ENCODE measurements at places on chromosomes 7 and 10.

DNA sequence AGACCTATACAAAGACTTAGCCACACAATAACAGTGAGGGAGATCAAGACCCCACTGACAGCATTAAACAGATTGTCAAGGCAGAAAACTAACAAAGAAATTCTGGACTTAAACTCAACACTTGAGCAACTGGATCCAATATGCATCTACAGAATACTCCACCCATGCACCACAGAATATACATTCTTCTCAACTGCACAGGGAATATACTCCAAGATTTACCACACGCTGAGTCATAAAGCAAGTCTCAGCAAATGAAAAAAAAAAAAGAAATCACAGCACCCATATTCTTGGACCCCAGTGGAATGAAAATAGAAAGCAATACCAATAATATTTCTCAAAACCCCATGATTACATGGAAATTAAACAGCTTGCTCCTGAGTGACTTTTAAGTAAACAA, 680.2 kb downstream of the PCDH15 start:
- DNase-seq, result no peak

GRCh38 chr7:131905471-131905973, 349.1 kb upstream of the PODXL start:
- DNase-seq, result no peak

DNA sequence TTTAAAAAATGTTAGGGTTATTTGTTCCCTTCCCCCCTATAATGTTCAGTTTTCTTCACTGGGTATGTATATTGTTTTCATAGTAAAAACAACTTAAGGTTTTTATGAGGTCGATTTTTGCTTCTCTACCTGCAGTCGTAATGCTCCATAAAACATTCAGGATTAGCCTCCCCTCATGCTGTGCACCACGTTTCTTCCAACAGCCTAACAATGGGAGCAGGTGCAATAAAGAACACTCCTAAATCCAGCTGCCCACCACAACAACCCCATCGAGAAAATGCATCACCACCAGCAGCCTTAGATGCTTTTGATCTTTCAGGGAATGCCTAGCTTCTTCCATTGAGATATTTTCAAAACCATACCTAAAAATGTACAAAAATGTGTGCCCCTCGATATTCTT, 111.1 kb downstream of the ADAM12 start:
- DNase-seq, result no peak

DNA sequence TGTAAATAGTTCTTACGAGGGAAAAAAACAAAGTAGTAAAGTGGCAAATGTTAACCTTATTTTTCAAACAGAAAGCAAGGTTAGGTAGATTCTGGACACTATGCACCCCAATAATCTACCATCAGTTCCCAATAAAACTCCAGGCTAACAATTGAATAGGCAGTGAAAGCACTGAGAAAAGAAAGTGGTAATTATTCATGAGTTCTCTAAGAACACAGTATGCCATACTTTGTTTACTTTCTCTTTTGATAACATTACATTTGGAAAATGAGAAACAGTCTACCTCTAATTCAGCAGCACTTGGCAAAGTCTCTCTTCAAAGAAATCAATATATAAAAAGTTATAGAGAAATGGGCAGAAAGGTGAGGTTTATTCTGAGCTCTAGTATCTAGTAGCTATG, 18.4 kb downstream of the TM9SF3 start:
- DNase-seq, result no peak

- DNase-seq, result no peak
These were observed 3.3 kb upstream of the OPN4 start for GRCh38 chr10:86651021-86651471.

DNA sequence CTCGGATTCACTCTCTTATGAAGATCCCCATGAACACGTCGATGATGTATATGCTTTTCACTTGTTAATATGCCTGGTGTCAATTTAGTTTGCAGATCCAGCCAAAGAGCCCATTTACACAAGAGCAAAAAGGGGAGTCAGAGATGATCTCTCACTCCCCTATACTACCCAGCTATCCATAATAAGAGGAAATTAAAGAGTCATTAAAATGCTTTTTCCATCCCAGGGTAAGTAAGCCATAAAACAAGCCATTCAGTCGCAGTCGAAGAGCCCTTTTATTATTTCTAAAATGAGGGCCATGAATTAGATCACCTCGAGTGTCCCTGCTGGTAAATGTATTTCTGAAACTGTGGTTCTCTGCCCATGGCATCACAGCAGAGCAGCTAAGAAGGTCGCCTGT, 41.2 kb downstream of the CHCHD3 start:
- DNase-seq, result no peak

- DNase-seq, result no peak
These were observed 1.2 kb upstream of the TFR2 start for GRCh38 chr7:100642534-100642907.

GRCh38 chr10:94027197-94027596, 33.5 kb downstream of the PLCE1 start:
- no peak for DNase-seq

- no peak for DNase-seq
These were observed 5.2 kb downstream of the CCNY start for GRCh38 chr10:35341521-35341920.

DNA sequence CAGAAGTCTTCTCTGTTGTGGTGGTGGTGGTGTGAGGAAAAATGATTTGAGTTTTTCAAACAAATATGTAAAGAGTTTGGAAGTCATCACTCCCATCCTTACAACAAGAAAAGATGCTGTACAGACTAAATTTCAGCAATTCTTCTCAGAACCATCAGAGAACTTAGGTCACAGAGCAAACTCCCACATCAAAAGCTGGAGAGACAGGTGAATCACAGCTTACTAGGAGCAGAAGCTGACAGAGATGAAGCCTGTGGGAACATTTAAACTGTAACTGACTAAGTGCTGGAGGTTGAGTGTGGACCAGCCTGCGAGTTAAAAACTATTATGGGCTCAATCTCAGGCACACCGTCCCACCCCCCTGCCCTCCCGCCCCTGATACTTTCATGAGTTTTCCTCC, 97.3 kb downstream of the AKR1D1 start:
- DNase-seq, result no peak

GRCh38 chr7:18208921-18209320, 181.3 kb upstream of the PRPS1L1 start:
- no peak for DNase-seq

- DNase-seq, result no peak
These were observed 193.7 kb downstream of the RNLS start for GRCh38 chr10:88389456-88389855.

DNA sequence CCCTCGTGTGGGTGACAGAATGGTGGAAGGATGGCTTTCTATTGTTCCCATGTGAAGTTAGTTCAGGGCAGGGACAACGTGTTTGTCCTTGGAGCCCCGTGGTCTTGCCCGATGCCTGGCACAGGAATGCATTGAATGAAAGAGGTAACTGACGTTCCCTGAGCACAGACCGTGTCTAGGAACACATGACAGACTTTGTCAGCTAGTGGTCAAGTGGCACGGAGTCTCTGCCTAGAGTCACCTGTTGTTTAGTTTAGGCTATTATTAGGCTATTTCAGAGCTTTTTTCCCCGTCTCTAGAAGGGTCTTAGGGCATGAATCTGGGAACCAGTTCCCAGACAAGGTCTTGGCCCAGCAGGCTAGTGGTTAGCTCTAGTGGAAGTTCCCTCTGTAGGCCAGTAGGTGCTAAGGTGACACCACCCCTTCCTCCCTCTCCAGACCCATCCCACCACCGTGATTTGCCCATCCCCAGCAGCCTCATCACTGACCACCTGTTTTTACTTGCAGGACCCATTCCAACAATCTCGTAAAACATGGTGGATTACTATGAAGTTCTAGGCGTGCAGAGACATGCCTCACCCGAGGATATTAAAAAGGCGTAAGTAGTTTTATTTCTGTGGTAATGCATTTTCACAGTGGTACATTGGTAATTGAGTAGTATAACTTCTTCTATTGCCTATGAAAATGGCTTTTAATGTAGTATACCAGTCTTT, 21.4 kb downstream of the DNAJB6 start:
- DNase-seq, result no peak

DNA sequence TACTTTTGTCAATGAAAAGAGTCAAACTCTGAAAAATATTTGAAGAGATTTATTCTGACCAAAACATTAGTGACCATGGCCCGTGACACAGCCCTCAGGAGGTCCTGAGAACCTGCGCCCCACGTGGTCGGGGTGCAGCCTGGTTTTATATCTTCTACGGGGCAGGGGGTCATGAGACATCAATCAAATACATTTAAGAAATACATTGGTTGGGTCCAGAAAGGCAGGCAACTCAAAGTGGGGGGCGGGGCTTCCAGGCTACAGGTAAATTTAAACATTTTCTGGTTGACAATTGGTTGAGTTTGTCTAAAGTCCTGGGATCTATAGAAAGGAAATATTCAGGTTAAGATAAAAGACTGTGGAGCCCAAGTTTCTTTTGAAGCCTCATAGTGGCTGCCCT, 34.8 kb upstream of the BNIP3 start:
- no peak for DNase-seq

GRCh38 chr10:93039110-93039509, 21.5 kb upstream of the CYP26C1 start:
- DNase-seq, result no peak

GRCh38 chr10:131021969-131022368, 289.6 kb downstream of the TCERG1L start:
- DNase-seq, result no peak

DNA sequence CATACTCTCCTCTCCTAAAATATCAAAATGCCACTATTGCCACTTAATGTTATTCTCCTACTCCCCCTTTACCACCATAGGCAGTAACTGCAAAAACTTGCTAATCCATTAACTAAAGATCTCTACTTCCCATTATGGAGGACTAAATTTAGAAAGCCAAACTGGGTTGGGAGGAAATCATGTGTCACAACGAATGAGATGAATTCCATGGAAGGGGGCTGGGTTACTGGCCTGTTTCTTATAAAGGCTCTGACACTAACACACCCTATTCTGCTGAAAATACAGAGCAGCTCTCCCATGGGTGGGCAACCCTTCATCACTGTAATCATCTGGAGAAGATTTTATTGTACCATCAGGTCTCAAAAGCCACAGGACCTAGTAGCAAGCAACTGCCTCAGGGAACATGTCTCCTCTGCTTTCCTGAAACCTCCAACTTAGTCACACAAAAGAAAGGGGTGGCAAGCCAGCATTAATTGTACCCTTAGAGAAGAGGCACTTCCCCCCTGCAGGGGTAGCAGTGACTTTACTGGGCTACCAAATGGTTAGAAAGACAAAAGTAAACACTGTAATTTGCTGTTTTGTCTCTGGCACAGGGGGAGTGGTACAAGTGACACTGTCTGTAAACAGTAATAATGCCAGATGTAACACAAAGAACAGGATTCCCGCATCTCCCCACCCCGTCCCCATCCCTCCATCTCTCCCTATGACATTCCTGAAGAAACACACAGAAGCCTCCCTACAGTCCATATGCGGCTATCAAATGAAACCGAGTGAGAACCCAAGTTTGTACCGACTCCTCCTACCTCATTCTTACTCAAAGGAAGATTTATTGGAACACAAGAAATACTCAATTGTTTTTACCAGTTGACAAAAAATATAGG, 81.6 kb downstream of the ARMH3 start:
- no peak for DNase-seq

- DNase-seq, result no peak
These were observed 3.1 kb downstream of the PLAU start for GRCh38 chr10:73914036-73914435.

GRCh38 chr10:88195841-88196240, 332.4 kb downstream of the PTEN start:
- no peak for DNase-seq

DNA sequence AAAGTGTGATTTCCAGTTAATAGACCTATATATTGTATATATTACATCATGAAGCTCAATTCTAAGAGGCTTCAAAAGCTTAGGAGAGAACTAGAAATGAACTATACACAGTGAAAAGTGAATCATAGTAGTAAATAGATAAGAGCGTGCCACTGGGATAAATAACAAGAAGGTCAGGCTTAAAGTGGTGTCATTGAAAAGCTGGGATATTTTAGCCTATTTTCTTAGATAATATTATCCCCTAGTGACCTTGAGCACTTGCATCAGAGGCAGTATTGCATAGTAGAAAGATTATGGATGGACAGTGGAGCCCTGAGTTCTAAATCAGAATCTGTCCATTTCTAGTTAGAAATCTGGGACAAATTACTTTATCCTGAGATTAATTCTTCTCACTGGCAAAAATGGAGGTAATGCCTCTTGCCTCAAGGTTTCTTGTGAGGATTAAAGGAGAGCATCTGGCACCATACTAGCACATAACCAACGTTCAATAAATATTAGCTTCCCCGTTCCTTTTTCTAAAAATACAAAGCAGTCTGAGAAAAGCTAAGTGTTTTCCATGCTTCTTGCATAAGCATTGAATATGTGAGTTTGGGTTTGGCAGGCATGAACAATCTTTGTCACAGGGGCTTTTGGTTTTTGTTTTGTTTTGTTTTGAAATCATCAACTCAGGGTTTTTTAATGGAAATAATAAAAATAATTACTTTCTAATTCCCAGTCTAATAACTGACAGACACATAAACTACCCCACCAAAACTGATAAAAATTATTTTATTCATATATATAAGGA, 27.3 kb upstream of the MACC1 start:
- DNase-seq, result no peak

- DNase-seq, result no peak
These were observed 88.6 kb downstream of the SEC23IP start for GRCh38 chr10:119980956-119981750.

DNA sequence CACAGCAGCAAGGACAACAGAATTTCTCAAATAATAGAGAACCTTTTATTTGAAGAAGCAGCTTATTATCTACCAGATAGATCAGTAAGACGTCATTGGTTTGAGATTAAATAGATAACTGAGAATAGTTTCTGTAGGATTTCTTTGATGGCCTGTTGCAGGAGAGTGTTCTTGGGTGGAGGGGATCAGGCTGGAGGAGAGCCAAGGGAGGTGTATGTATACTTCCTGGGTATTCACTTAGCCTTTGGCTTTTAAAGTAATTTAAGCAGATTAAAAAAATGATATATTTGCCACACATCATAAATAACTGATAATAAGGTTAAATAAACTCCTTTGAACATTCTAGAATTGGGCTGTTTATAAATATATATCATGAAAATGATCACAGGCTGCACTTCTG, 486.1 kb upstream of the IGFBP3 start:
- no peak for DNase-seq

DNA sequence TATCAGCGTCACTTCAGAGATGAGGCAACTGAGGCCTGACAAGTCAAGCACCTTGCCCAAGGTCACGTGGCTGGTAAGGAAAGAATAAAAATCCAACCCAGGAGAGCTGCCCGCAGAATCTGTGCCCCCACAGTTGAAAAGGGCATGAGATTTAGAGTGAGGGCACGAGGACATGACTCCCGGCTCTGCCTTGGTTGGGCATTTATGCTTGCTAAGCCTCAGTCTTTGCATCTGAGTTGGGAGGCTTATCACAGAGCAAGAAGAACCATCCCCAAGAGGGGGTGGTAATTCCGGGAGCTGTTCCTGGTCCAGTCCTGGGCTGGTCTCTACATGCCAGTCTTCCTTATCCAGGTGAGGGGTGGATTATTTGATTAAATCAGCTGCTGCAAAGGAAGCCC, 37.3 kb downstream of the PLPP4 start:
- no peak for DNase-seq

- no peak for DNase-seq
These were observed 194.3 kb downstream of the TPK1 start for GRCh38 chr7:144641389-144642044.

Measured in anterior cingulate cortex (tissue), 58 donors.